ENCODE measurements at places on chromosomes 16 and 17.

DNA sequence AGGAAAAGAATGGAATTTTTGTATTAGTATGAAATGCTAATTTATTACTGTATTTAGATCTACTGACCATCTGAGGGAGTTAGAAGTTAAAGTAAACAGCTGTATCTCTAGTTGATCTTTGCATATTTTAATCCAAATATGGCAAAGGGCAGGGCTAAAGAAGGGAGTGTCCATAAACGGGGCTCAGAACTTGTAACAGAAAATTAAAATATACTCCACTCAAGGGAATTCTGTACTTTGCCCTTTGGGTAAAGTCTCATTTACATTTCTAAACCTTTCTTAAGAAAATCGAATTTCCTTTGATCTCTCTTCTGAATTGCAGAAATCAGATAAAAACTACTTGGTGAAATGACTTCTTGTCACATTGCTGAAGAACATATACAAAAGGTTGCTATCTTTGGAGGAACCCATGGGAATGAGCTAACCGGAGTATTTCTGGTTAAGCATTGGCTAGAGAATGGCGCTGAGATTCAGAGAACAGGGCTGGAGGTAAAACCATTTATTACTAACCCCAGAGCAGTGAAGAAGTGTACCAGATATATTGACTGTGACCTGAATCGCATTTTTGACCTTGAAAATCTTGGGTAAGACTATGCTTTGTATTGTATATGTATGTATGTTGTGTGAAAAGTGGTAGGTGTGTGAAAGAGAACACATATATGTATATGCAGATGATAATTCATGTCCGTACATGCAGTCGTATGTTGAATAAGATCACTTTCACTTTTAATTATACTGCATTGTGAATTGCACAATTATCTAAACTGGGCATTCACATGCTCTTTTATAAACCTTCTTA lies at the start of gene ASPA:
TSS of gene ASPA (plus strand) at position 186 of the 799 bp plus-strand sequence. CDS start at position 349, 163 bp downstream.
- DNase-seq, result no peak

- no peak for DNase-seq
Measured at GRCh38 chr17:42676424-42677011, at the start of gene PLEKHH3. TSS of gene PLEKHH3 (minus strand) at chr17:42676994. CDS start at chr17:42676563, 431 bp downstream.

DNA sequence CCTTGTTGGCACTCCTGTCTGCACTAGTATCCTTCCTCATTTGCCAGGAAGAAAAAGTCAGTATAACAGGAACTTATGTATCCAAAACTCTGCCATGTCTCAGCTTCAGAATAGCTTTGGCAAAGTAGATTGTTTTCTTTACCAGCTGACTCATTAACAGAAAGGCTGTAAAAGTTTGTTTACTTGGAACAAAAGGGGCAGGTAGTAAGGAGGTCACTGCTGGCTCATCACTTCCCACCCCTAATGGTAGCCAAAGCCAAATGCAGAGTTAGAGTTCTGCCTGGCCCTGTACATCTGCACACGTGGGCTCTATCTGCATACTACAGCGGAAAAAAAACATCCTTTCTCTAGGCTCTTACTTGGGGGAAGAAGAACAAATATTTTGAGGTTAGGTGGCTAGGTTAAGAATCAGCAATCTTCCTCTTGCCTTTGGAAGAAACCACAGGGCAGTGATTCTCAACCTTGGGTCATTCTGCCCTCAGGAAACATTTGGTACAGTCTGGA lies 90.9 kb upstream of the BCAR1 start:
- no peak for DNase-seq

DNA sequence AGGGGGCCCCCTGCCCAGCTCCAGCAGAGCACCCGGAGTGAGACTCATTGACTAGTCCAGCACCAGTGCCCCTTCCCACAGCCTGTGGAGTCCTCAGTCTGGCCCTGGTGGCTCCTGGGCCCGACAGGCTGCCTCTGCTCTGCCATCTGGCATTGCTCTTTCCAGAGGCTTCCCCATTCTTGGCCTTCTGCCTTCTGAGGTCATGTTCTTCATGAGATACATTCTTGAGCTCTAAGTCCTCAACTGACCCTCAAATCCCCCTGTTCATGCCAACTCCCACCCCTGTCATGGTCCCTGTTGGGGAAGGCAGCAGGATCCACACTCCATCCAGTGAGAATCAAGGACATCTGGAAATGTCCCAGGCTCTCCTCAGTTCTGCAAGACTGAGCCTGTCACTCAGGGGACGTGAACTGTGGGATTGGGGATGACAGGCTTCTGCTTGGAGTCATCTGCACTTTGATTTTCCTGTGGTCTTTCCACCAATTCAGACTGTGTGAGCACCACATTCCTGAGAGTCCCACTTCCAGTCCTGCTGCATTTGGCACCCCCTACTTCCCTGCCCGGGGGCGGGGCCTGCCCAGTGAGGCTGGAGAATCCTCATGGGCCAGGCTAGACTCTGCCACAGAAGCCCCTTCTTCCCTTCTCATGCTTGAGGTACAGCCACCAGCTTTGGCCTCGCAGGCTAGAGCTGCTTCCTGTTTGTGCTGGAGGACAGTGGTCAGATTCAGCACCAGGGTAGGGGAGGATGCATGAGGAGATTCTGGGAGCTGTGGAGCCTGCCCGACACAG lies 2.7 kb downstream of the TRPV2 start:
- DNase-seq, result no peak

GRCh38 chr17:82962163-82962720 lies 117.2 kb upstream of the METRNL start:
- DNase-seq, result no peak

- DNase-seq, result no peak
Measured at GRCh38 chr16:81261049-81261648, 22.7 kb downstream of the BCO1 start.

DNA sequence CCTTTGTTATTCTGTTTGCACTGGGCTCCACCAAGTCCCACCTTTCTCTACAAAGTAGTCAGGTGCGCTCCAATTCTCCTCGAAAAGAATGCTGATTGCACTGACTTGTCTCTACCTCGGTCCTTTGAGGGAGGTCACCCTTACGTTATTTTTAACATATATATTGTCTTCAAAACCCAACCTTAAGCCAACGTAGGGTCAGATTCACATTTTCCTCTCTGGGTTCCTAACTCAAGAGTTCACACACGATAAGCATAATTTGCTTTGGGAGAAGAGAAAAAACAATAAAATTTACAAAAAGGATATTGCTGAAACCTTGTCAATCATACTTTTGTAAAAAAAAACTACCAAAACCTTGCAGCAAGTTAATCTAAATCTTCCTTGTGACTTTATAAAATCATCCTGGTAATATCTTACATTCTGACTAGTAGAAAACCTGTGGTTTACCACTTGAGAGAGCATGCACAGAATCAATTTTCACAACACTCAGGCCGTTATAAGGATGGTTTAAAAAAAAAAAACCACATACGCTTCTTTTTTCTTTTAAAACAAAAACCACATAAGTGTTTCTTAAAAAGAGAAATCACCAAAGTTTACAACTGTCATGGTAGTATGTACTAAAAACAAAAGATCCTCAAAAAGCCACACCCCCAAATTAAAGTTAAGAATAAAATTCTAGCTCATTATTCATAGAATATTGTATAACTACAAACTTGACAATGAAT lies 72.2 kb upstream of the TRAP1 start:
- no peak for DNase-seq

DNA sequence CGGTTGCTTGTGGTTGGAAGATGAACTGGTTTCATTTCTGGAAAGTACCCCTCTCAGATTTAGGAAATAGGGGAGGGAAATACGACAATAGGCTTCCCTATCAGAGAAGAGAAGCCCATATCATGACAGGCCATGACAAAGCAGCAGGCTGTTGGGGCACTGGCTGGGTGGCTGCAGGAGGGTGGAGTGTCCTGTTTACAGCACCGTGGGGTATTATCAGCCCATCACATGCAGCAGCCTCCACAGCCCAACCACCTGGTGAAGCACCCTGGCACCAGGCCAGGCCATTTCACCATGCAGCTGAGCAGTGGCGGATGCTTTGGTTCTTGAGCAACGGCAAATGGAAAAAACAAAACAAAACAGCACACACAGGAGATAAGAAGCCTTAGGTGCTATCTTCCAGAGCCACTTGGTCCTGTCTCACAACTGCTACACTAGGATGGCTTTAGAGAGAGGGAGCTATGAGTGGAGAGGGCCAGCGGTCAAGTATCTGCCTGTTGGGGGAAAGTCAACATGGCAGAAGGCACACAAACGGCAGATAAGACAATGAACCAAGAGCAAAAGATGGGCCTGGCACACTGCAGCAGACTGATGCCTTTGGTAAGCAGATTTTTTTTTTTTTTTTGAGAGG lies 24.2 kb downstream of the FAM117A start:
- DNase-seq, result peak; percentile 88

GRCh38 chr17:10751563-10751962 lies 21.7 kb upstream of the TMEM220 start:
- DNase-seq, result no peak

- no peak for DNase-seq
Measured at GRCh38 chr17:39648616-39649366, 11.8 kb downstream of the STARD3 start.

GRCh38 chr17:3672571-3672970 lies 4.0 kb downstream of the EMC6 start:
- no peak for DNase-seq

DNA sequence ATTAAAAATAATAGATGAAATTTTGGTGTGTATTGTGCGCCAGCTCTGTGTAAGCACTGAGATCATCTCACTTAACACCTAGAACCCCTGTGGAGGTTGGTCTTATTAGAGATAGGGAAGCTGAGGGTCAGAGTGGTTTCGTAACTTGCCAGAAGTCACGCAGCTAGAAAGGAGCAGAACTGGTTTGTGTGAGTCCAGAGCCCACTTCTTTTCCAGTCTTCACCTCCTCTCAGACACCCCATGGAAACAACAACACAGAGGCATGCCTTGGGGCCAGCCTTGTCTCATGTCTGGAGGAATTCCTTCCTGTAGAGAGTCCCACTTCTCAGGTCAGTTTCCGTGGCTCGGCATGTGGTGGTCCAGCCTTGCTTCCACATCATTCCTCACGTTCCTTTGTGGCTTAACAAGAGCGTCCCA lies 16.5 kb downstream of the YPEL2 start:
- no peak for DNase-seq

GRCh38 chr17:1779571-1780131 lies 17.8 kb downstream of the SERPINF1 start:
- DNase-seq, result no peak

DNA sequence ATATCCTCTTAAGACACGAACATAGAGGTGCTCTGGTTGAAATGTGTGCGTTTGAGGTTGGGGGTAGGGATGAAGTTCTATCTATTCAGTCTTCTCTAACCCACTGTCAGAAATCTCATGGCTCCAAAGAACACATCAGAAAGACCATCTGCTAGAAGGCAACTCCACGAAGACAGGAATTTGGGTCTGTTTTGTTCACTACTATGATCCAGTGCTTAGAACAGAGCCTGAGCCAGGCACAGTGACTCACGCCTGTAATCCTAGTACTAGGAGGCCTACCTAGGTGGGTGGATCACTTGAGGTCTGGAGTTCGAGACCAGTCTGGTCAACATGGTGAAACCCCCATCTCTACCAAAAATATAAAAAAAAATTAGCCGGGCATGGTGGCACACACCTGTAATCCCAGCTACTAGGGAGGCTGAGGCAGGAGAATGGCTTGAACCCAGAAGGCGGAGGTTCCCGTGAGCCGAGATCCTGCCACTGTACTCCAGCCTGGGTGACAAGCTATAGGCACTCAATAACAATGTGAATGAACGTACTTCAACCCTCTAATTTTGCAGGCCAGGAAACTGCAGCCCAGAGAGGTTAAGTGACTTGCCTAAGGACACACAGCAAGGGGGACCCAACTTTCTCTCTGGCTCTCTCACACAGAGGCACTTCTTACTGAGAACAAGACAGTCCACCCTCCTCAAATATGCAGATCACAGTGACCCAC lies 2.3 kb downstream of the CASKIN2 start:
- no peak for DNase-seq

GRCh38 chr16:5349101-5349500 lies 251.5 kb upstream of the EEF2KMT start:
- no peak for DNase-seq

GRCh38 chr17:27049104-27049784 lies 244.7 kb upstream of the WSB1 start:
- no peak for DNase-seq

DNA sequence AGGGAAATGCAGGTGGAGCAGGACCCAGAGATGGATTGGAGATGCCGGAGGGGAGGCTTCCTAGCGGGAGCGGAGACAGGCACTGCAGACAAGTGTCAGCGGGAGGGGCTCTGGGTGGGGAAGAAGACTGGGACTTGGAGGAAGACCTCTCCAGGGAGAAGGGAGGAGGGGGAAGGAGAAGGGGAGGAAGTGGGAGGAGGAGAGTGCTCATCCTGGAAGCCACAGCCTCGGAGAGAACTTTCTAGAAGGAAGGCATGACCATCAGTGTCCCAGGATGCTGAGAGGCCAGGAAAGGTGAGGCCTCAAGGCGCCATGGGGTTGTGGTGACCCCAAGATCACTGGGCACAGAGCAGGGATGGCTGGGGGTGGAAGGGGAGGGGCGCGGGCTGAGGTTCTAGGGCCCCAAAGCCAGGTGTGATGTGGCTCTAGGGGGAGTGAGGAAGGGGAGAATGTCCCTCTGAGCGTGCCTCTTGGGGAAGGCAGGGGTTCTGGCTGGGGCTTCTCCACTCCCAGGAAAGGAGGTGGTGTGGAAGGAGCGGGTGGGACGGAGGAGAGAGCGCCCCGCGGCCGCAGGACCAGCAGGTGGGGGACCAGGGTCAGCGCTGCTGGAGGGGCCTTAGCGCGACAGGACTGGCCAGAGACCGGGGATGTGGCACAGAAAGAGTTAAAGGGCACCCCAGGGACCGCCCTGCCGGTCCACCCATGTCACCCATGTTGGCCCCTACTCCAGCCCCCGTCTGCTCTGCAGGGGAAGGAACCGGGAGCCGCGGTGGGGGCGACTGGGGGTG lies 900 bp upstream of the GCGR start:
- no peak for DNase-seq

GRCh38 chr16:79451196-79451816 lies 149.2 kb downstream of the MAF start:
- no peak for DNase-seq

DNA sequence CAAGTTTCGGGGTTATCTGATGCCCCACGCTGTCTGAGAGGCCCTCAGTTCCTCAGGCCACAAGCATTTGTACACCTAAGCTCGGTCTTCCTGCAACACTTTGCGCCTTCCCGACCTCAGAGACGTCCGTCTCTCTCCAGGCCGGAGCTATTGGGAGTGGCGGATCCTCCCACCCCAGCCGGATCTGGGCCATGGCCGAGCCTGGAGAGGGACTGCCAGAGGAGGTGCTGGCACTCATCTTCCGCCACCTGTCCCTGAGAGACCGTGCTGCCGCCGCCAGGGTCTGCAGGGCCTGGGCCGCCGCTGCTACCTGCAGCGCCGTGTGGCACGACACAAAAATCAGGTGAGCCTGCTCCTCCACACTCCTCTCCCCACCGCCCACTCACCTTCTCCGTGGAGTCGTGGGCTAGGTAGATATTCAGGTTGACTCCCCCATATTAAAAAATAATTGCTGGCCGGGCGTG lies 1.9 kb downstream of the FBXL8 start:
- DNase-seq, result no peak

GRCh38 chr17:49002766-49003165 lies 5.6 kb downstream of the IGF2BP1 start:
- no peak for DNase-seq

DNA sequence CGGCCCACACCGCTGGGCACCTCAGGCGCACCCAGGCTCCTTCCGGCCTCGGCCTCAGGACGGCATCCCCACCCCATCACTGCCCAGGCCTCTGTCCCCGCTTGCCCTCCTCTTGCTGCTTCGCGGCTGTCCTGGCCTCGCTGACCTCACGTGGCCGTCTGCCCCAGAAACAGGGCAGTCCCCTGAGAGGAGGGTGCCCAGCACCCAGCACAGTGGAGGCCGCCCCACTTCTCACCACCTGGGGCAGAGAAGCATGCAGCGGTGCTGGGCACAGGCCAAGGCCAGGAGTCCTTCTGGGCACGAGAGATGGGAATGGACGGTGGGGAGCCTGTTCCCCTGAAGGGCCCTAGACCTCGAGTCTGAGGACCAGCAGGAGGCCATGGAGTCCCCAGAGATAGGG lies 8.9 kb downstream of the HAGH start:
- no peak for DNase-seq

Data from NCI-H510A (cell line).